ENCODE measurements at places on chromosomes 7 and 10.
A peak's percentile ranks its signal among the peaks of the same experiment; 100 is the strongest.

DNA sequence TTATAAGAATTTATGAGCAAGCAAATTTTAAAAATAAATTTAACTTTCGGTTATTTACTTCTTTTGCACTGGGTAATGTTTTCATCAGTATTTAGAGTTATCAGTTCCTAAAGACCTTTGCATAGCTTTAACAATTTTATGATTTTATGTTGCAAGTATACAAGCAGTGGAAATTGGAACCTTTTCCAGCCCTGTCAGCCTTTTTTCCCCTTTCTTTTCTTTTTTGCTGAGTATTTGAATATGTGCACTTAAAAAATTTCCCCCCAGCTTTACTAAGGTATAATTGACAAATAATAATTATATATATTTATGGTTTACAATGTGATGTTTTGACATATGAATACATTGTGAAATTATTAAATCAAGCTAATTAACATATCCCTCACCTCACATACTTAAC lies 62.6 kb downstream of the MKLN1 start:
- DNase-seq: no peak

- DNase-seq: no peak
Observed at GRCh38 chr7:116032886-116033285, 2.3 kb upstream of the TFEC start.

DNA sequence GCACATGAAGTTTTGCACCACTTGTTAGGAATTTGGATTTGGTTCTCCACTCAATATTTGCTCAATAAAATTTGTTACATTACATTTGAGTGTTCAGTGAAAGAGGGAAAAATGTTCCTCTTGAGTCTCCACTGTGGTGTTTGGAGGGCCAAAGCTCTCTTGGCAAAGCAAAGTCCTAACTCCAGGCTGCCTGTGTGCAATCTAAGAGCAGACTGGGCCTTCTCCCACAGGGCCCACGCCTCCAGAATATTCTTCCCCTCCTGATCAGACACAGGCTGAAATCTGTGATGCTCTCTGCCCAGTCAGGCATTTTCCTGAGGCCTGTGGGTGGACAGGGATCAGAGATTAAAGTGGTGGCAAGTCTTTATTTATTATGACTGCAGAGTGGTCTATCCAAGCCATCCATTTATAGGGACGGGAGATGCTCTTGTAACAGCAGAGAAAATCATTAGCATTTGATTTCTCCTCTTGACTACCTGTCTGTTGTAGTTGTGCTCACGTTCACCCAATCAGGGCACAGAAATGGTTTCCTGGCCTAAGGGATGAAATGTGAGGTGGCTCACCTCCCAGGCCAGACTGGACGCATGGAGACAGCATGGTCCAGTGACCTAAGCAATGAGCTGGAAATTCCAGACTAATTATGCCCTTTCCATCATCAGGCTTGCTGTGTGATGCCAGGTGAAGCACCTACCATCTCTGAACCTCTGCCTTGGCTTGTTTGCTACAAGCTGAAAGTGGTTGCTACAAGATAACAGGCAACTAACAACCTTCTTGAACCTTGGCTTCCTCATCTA lies 147.1 kb upstream of the NRBF2 start:
- DNase-seq: no peak

GRCh38 chr10:33145451-33146188 lies 187.6 kb upstream of the ITGB1 start:
- no peak for DNase-seq

GRCh38 chr7:87100326-87100725 lies 40.9 kb upstream of the ELAPOR2 start:
- DNase-seq: no peak

GRCh38 chr7:125125315-125125714 lies 195.7 kb upstream of the POT1 start:
- DNase-seq: no peak

- DNase-seq: no peak
Observed at GRCh38 chr7:129161524-129162225, 17.2 kb downstream of the TSPAN33 start.

DNA sequence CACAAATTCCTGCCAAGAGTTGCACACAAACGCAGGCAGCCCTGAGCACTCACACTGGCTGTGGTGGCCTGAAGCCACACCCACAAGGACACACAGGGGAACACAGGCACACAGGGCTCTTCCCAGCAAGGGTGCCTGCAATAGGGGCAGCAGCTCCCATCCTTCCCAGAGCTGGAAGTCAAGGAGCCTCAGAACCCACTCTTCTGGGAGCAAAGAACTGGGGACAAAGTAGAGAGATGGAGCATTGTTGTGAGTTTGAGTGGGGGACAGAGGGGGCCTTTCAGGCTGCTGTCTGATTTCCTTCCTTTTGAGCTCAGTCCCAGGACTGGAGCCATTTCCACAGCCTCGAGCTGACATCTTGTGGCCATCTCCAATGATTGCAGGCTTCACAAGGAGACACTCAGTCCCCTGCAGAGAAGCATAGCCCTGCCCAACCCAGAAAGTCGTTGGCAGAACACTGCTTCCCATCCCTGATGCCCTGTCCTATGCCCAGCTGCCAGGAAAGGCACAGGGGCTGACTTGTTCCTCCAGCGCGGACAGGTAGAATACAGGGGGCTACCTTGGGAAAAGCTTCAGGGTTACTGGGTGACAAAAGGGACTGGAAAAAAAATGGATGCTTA lies 34.4 kb upstream of the SLF2 start:
- DNase-seq: peak; percentile 13

- no peak for DNase-seq
Observed at GRCh38 chr7:24378871-24379616, 95.1 kb downstream of the NPY start.

DNA sequence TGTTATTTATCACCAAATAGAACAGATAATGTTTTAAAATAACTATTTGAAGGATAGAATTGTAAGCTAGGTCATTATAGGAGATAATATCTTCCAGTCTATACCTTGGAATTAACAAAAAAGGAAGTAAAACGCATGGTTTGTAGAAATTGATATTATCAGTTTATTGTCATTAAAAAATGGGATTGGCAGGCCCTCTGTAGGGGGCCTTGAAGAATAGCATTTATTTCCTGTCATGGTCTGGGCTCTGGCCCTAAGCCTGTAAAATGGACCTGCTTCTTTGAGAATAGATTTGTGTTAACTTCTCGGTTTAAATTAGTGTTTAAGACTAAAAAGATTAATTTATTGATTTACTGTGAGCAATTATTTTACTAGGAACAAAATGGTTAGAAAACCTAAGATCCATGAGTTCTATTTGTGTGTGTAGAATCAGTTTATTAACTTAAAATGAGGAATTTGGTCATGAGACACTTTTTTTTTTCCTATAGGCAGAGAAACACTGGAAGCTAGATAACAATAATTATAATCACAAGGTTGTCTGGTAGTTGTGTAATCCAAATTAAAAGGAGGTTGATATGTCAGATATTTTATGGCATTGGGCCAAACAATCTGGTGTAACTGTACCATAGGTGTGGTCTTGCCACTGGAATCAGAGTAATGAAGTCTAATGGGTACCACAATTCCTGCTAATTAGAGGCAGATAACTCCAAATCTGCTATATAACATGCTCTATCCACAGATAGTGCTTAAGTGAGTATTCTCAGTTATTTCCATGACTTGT lies 197.4 kb upstream of the FOXP2 start:
- no peak for DNase-seq

- peak; percentile 39 for DNase-seq
Observed at GRCh38 chr7:128830231-128831177, at the start of gene FLNC. FLNC (plus strand) TSS chr7:128830406; CDS start chr7:128830638, 232 bp downstream.

- no peak for DNase-seq
Observed at GRCh38 chr7:104240401-104240800, 32.6 kb upstream of the ORC5 start.

DNA sequence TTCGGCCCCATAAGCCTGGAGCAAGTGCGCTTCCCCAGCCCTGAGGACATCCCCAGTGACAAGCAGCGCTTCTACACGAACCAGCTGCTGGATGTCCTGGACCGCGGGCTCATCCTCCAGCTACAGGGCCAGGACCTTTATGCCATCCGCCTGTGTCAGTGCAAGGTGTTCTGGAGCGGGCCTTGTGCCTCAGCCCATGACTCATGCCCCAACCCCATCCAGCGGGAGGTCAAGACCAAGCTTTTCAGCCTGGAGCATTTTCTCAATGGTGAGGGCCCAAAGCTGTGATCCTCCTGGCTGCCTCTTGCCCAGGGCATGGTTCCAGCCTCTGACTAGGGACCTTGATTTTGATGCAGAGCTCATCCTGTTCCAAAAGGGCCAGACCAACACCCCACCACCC lies 10.1 kb downstream of the IRF5 start:
- no peak for DNase-seq

- DNase-seq: no peak
Observed at GRCh38 chr7:109479388-109479787, 909.7 kb downstream of the DNAJB9 start.

- no peak for DNase-seq
Observed at GRCh38 chr7:48154792-48155413, 16.4 kb upstream of the ABCA13 start.

GRCh38 chr7:47714669-47715607 lies 133.0 kb upstream of the TNS3 start:
- DNase-seq: no peak

- DNase-seq: no peak
Observed at GRCh38 chr10:118161461-118162246, 114.9 kb upstream of the RAB11FIP2 start.

DNA sequence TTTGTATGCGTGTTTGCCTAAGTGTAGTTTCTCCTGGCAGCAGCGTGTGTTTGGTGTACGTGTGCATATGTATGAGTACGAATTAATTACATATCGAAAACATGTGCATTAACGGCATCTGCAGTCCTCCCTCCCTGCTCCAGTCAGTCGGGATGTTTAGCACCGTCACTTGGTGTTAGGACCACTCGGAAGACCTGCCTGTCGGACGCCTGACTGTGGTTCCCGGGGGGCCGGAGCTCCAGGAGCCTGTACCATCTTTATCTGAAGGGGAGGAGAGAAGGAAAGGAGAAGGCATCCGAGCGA lies 1.1 kb upstream of the CNTNAP2 start:
- DNase-seq: no peak

GRCh38 chr7:132545756-132546155 lies 30.5 kb downstream of the PLXNA4 start:
- DNase-seq: no peak

- no peak for DNase-seq
Observed at GRCh38 chr10:27569946-27570345, 65.8 kb downstream of the RAB18 start.

DNA sequence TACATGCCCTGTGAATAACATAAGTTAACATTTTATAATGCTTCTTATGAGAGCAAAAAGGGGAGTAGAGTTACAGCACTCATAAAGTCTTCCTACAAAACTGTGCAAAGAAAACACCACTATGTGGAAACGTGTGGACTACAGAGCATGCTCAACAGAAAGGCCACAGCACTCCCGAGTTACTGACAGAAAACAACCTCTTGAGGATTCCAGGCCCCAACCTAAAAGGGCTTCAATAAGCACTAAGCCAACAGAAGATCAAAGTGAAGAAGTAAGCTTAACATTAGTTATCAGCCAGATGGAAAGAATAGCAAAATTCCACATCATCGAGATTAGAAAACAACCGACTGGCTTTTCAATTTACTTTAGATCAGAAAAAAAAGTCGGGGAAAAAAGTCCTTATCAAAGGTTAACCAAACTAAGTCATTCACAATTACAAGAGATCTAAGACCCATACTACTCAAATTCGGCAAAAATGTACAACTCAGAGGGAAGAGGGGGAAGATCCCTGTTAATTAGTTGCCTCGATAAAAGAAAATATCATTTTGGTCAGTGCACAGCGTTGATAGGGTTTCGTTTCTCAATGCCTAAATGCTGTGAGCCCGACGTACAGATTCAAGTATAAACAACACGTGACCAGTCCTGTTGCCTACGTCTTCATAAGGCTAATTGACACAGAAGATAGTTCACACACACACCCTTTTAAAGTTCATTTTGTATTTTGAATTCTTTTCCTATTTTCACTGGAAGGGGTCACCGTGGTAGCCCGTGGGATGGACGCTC lies 1.4 kb downstream of the KBTBD2 start:
- peak; percentile 41 for DNase-seq

- DNase-seq: no peak
Observed at GRCh38 chr10:131024259-131025131, 287.0 kb downstream of the TCERG1L start.

GRCh38 chr7:31864646-31865045 lies 177.6 kb downstream of the PPP1R17 start:
- no peak for DNase-seq

- DNase-seq: peak; percentile 37
Observed at GRCh38 chr7:44240983-44241510, 40.3 kb downstream of the YKT6 start.

Data from CD8-positive, alpha-beta T cell (primary cell).